D721Med (cell line): ENCODE measurements at places on chromosomes 5 and 9.

DNA sequence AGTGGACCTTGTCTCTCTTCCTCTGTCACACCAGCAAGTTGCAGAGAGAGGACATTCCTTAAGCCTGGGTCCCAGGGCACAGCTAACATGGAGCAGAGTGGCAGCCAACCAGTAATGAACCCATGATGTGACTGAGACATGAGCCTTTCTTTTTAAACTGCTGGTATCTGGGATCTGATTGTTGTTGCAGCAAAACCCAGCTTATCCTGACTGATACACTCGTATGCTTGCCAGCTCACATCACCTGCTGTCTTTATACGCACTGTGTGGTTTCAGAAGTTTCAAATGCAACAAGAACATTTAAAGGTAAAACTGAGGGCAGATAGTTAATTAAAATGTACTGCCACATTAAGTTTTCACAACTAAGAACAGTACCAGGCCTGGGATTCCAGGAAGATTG lies 97.1 kb downstream of the HSD17B3 start:
- no peak for DNase-seq

DNA sequence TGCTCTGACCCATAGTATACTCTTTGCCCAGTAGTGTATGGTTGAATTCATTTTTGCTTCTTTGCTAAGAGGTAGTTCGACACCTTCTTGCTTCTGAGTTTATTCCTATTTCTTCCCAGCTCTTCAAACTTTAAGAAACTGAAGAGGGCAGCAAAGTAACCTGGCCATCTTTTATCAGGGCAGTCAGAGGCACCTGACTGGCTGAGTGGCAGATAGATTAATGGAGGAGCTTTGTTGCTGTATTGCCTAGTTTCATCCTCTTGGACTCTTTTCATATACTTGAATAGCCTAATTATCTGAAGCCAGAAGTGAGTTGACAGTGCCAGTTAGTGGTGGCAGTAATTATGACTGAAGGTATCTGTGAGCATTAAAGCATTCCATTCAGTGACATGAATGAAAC lies 82.5 kb downstream of the UHRF2 start:
- no peak for DNase-seq

GRCh38 chr9:1414711-1415131 lies 364.6 kb downstream of the DMRT2 start:
- no peak for DNase-seq

DNA sequence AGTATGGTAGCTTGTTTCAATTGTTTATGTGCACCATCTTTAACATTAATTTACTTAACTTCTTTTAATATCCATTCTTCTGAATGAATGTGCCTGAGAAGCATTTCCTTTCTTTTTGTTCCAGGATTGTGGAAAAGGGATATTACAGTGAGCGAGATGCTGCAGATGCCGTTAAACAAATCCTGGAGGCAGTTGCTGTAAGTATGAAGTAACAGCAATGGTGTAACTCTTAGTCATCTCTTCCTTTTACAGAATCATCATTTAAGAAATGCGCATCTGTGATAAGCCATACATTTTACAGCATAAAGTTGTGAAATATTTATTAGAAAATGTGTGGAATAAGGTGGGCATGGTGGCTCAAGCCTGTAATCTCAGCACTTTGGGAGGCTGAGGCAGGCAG lies 117.7 kb downstream of the STARD4 start:
- DNase-seq, result no peak
